ENCODE measurements at places on chromosomes 6 and 20.

DNA sequence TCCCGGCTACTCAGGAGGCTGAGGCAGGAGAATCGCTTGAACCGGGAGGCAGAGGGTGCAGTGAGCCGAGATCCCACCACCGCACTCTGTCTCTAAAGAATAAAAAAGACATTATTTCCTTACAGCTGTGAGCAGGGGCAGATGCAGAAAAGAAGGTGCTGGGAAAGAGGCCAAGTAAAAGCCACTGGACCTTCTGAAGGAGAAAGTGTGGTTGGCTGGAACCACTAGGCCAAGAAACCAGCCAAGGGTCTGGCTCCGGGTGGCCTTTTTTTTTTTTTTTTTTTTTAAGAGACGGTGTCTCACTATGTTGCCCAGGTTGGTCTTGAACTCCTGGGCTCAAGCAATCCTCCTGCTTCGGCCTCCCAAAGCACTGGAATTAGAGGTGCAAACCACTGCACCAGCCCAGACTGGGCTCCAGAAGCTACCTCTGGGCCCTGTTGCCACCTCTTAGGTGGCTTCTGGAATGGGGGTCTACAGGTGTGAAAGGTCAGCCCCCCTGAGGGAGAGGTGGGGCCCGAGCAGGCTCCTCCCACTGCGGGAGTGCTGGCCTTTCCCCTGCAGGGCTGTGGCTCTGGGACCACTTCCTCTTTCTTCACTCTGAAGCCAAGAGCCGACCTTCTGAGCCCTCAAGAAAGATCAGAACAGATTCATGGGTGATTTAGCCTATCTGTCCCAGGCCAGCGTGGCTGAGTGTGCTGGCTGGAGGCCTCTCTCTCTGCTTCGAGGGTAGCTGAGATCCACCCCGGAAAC is at the start of gene FGD2:
TSS of gene FGD2 (plus strand) at position 595 of the 750 bp plus-strand sequence. CDS start 163 bp downstream, outside the sequence.
- no peaks in the 10 kb centered on the region for H3K36me3 ChIP-seq
- H3K4me3 ChIP-seq, result no peak within 1 kb of the TSS
- no peaks in the 10 kb centered on the region for H3K4me1 ChIP-seq
- no peak within 1 kb of the TSS for H3K27ac ChIP-seq

- H3K27me3 ChIP-seq, result no peaks in the 10 kb centered on the region
- DNase-seq, result no peak
- no peaks in the 10 kb centered on the region for H3K36me3 ChIP-seq
- H3K4me3 ChIP-seq, result no peak overlapping the region
- H3K27ac ChIP-seq, result no peak overlapping the region
- no peaks in the 10 kb centered on the region for H3K4me1 ChIP-seq
These were observed 134.2 kb upstream of the LRFN2 start for GRCh38 chr6:40721271-40721952.

DNA sequence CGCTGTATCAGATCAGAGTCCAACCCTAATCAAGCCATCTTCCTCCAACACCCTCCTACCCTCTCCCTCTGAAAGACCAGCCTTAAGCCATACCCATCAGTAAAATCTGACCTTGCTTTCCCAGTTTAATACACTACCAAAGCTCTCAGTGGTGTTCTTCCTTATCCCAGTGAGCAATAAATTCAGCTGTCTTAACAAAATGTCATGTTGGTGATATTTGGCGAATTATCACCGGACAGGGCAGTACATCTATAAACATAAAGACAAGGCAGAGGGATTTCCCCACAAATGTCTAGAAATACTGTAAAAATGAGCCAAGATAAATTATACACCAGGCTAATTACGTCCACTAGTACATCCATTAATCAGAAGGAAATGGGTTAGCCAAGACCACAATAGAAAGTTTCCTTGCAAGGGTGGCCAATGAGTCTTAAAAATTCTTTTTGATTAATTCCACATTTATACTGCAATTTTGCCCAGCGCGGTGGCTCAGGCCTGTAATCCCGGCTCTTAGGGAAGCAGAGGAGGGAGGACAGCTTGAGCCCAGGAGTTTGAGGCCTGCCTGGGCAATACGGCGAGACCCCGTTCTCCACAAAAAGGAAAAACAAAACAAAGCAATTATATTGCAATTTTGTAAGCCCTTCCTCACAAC is 905 bp downstream of the RARS2 start:
- H3K36me3 ChIP-seq, result no peaks in the 10 kb centered on the region
- H3K27me3 ChIP-seq, result no peaks in the 10 kb centered on the region
- H3K4me1 ChIP-seq, result peaks cover 14% of the 10 kb centered on the region
- H3K4me3 ChIP-seq, result peak overlapping the region; percentile 86
- no peak overlapping the region for H3K27ac ChIP-seq

DNA sequence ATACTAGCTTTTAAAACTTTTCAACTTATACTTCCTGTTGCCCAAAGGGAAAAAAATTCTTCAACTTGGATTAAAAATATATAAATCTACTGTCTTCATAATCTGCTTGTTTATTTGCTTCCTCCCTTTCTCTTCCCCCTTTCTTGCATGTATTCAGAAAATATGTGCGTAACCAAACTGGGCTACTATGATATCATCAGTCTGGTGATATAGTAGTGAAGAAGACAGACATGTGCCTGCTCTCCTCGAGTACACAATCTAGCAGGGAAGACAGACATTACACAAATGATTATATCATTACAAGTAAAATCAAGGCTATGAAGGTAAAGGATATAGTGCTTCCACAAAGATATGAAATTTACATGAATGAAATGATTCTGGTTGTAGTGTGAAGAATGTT is 31.0 kb downstream of the IBTK start:
- H3K27ac ChIP-seq, result no peak overlapping the region
- DNase-seq, result no peak
- H3K36me3 ChIP-seq, result no peaks in the 10 kb centered on the region
- H3K4me1 ChIP-seq, result no peaks in the 10 kb centered on the region
- H3K27me3 ChIP-seq, result no peaks in the 10 kb centered on the region
- no peak overlapping the region for H3K4me3 ChIP-seq

- H3K36me3 ChIP-seq, result peaks cover 6% of the 10 kb centered on the region
- no peak overlapping the region for H3K4me3 ChIP-seq
- no peak for DNase-seq
- H3K27me3 ChIP-seq, result no peaks in the 10 kb centered on the region
- H3K4me1 ChIP-seq, result no peaks in the 10 kb centered on the region
These were observed 24.8 kb downstream of the RNF146 start for GRCh38 chr6:127291495-127291894.

GRCh38 chr20:35991142-35991771 is 22.9 kb downstream of the CNBD2 start:
- DNase-seq, result no peak
- no peak overlapping the region for H3K4me3 ChIP-seq
- H3K27ac ChIP-seq, result no peak overlapping the region
- H3K27me3 ChIP-seq, result no peaks in the 10 kb centered on the region
- no peaks in the 10 kb centered on the region for H3K4me1 ChIP-seq

DNA sequence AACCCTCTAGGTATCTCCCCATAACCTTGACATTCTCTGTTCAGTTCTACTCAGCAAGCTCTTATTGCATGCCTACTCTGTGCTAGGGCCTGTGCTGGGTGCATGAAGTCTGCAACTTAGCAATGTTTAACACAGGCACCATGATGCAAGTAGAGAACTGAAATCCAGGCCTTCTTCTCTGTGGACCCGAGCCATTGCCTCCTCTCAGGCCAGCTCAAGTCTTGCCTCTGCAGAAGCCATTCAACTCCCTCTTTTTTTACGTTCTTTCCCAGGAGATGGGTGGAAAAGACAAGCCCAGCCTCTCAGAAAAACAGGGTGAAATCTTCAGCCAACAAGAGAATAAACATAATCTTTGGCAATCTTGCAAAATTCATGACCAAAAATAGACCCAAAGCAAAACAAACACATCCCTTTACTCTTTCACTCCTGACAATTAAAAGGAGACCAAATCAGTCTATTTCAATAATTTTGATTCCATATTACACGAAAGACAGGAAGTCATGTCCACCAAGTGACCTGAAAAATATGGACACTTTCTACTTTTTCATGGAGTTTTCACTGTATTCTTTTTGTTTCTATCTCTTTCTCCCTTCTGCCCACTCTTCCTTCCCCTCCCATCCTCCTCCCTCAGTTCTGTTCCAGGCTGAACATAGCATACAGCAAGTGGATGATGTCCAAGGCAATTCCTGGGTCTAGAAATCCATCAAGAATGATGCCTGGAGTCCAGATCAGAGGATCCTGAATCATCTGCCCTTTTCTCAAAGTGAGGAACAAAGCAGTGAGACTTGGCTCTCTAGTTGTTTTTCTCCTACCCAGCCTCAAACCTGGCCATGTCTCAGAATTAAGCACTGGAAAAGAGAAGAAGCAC is 45.4 kb upstream of the MOCS1 start:
- no peak for DNase-seq
- H3K36me3 ChIP-seq, result no peaks in the 10 kb centered on the region
- H3K4me3 ChIP-seq, result no peak overlapping the region
- H3K27me3 ChIP-seq, result no peaks in the 10 kb centered on the region

DNA sequence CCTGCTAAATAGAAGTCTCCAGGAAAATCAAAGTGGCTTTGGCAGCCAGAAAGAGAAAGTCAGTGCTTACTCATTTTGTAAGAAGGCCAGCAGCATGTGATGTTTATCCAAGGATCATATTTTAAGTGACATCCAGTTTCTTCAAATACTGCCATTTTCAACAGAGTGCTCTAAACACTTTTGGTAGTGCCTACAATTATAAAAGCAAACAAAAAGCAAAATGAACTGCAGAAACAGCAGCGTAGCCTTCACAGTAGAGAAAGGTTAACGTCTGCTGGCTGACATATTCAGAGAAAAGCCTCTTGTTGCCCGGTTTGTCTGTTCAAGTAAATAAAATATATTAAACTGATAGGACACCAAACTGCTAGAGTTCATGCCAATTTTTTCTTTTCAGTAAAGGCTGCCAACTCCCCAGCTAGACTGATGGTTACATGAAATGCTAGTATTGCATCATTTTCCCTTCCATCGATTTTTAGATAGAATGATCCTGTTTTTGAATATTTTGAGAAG is 705.7 kb upstream of the SLC35B3 start:
- no peak for DNase-seq
- H3K4me3 ChIP-seq, result no peak overlapping the region
- no peaks in the 10 kb centered on the region for H3K36me3 ChIP-seq
- H3K27ac ChIP-seq, result no peak overlapping the region

DNA sequence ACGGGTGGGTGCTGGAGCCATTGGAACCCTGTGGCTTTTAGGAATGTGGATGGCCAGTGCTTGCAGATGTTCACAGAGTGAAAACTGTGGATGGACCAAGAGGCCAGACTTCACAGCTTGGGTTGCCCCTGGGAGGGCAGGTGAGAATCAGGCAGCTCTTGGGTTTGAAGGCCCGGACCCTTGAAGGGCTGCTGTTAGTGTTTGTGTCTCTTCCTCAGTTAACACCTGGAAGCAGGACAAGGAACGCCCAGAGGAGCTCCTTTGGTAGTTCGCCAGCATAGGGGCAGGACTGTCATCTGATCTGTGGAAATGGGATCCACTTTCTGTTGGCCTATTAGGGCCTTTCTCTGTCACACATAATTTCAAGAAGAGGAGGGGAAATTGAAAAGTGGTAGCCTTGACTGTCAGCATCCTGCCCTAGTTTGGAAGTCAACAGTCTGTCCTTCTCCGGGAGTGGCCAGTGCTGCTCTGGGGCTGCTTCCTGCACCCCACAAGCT is 43.6 kb downstream of the RIOK1 start:
- no peak for DNase-seq
- H3K27me3 ChIP-seq, result no peaks in the 10 kb centered on the region
- H3K4me1 ChIP-seq, result no peaks in the 10 kb centered on the region

DNA sequence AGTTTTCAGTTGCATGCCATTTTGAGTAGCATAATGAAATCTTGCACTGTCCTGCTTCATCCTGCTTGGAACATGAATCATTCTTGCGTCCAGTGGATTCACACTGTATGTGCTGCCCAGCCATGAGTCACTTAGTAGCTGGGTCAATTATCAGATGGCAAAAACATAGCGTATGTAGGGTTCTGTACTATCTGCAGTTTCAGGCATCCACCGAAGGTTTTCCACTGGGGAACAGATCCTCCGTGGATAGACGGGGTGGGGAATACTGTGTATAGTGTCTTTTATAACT is 61.4 kb downstream of the IL22RA2 start:
- H3K4me1 ChIP-seq, result no peaks in the 10 kb centered on the region
- no peaks in the 10 kb centered on the region for H3K27me3 ChIP-seq
- no peak for DNase-seq
- H3K36me3 ChIP-seq, result no peaks in the 10 kb centered on the region
- no peak overlapping the region for H3K4me3 ChIP-seq

DNA sequence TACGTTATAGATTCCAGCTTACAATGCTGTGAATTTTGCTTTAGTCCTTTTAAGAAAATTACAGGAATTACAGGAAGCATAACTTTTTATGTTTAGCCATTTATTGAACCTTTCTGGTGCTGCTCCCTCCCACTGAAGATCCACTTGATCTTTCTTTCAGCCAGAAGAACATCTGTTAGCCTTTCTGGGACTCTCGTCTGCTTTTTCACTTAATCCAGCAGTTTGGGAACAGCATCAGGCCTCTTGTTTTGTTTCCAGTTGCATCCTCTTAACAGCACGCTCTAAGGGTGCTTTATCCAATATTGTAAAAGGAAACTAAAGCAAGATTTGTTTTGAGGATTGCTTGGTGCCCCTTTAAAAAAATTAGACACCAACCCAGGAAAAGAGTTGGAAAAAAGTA is 10.3 kb upstream of the CYP24A1 start:
- H3K27me3 ChIP-seq, result no peaks in the 10 kb centered on the region
- no peak overlapping the region for H3K4me3 ChIP-seq
- H3K27ac ChIP-seq, result no peak overlapping the region
- no peak for DNase-seq

- DNase-seq, result no peak
- no peak overlapping the region for H3K27ac ChIP-seq
- no peaks in the 10 kb centered on the region for H3K4me1 ChIP-seq
- peaks cover 1% of the 10 kb centered on the region for H3K27me3 ChIP-seq
- H3K4me3 ChIP-seq, result no peak overlapping the region
These were observed 14.2 kb upstream of the CALHM5 start for GRCh38 chr6:116497113-116497676.

DNA sequence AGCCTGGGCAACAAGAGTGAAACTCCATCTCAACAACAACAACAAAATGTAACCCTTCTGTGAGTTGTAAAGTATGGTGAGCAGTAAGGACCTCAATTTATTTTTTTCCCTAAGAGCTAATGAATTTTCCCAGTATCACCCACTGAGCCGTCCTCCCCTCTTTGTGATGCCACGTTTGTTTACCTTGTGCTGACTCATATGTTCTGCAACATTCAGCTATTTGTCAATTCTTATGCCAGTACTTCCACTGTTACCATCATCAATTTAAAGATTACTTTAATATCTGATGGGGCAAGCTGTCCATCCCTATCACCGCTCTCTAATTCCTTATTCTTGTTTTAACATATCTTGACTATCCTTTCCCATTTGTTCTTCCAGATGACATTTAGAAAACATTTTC is 37.5 kb downstream of the MAK start:
- DNase-seq, result no peak
- H3K27ac ChIP-seq, result no peak overlapping the region
- H3K4me1 ChIP-seq, result no peaks in the 10 kb centered on the region
- H3K36me3 ChIP-seq, result no peaks in the 10 kb centered on the region
- H3K4me3 ChIP-seq, result no peak overlapping the region

DNA sequence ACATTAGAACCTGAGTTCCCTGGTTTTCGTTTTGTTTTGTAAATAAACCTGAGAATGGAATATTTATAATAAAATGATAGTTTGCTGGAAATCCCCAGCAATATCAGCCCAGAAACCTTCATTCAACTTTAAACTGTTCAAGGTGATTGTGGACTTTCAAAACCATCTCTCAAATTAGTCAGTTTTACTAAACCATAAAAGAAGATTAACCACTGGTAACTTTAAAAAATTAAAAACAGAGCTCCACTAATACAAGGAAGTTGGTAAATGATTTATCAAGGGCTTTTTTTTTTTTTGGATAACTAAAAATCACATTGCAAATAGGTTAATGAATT is 10.0 kb downstream of the MBOAT1 start:
- H3K27ac ChIP-seq, result no peak overlapping the region
- no peaks in the 10 kb centered on the region for H3K36me3 ChIP-seq
- H3K4me3 ChIP-seq, result no peak overlapping the region
- DNase-seq, result no peak

GRCh38 chr20:53345536-53346334 is 247.9 kb downstream of the ZNF217 start:
- H3K27ac ChIP-seq, result no peak overlapping the region
- DNase-seq, result no peak
- H3K27me3 ChIP-seq, result no peaks in the 10 kb centered on the region

All from aorta (tissue), 5 donors.